ENCODE measurements at places on chromosomes 1 and 21. TPM values are rescaled to one million over a fixed set of nuclear protein-coding genes. Genes with fewer than 3 reads are reported as not detected.

GRCh38 chr1:119372503-119373086 is 4.0 kb downstream of the HAO2 start:
- peak; percentile 26 for DNase-seq

- DNase-seq: peak; percentile 37
Observed at GRCh38 chr1:151166505-151166956, 587 bp downstream of the SCNM1 start.

Gene OR2L13
- not detected for total RNA-seq

GRCh38 chr1:53563611-53564010 is 104.4 kb downstream of the DMRTB1 start:
- DNase-seq: no peak

GRCh38 chr1:211933946-211934714 is 101.2 kb downstream of the INTS7 start:
- DNase-seq: no peak

- no peak for DNase-seq
Observed at GRCh38 chr1:94022471-94023189, 98.3 kb downstream of the ABCA4 start.

- DNase-seq: no peak
Observed at GRCh38 chr1:39668111-39668510, 3.8 kb downstream of the NT5C1A start.

GRCh38 chr1:217136895-217137205 is 413.6 kb upstream of the ESRRG start:
- DNase-seq: no peak

- DNase-seq: no peak
Observed at GRCh38 chr1:203626910-203627246, 246 bp downstream of the ATP2B4 start.

GRCh38 chr21:39040494-39041110 is 142.6 kb downstream of the PSMG1 start:
- no peak for DNase-seq

Gene CASQ1
- total RNA-seq: not detected

Gene MCL1
- 185 TPM for total RNA-seq

Gene KMO
- total RNA-seq: not detected

Gene ST6GALNAC3
- 0.73 TPM for total RNA-seq

DNA sequence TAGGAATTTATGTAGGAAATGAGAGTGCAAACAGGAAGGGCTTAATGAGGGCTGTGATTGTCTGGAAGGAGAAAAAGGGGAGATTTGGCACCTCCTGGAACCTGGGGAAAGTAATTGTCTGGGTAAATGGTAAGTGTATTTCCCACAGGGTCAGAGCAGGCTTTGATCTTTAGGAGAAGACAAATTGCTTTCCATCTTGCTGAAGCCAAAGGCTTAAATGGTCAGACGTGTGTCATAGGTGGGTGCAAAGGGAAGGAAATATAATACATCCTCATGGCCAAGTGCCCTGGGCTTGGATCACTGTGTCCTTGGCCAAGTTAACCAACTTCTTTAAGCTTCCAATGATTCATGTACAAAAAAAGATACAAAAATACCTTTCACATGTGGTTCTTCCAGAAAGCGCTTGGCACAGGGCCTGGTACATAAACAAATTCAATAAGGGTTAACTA is 1.3 kb upstream of the DUSP23 start:
- no peak for DNase-seq

Gene LCE2B
- total RNA-seq: not detected

DNA sequence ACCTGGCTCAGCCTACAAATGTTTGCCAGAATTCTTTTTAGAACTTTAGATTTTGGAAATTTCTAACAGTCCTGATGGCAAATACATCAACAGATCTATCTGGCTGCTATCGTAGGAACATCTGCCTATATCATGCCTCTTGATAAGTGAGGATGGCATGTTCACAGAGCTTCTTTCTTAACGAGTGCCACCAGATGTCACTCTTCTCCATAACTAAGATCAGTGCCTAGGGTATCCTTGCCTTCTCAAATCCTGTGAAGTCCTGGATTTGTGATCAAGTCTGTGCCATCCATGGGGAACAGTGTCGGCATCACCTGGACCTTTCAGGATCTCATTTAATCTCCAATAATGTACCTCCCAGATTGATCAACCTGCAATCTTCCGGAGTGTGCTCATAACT is 36.5 kb upstream of the CD5L start:
- no peak for DNase-seq

DNA sequence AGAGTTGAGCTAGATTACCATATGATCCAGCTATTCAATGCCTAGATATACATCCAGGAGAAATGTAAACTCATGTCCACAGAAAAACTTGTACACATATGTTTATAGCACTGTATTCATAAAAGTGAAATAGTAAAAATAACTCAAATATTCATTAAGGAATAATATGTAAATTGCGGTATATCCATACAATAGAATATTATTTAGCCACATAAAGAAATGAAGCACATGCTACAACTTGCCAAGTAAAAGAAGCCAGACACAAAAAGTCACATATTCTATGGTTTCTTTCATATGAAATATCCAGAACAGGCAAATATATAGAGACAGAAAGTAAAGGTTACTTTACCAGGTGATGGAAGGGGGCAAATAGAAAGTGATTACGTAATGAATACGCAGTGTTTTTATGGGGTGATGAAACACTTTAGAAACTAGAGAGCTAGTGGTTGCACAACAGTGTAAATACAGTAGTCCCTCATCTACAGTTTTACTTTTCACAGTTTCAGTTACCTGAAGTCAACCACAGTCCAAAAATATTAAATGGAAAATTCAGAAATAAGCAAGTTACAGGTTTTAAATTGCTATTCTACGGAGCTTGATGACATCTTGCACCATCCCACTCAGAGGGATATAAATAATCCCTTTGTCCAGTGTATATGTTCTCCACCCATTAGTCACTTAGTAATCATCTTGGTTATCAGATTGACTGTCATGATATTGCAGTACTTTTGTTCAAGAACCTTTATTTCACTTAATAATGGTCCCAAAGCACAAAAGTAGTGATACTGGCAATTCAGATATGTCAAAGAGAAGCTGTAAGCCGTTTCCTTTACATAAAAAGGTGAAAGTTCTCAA is 62.3 kb downstream of the ZNF644 start:
- DNase-seq: no peak

- peak; percentile 52 for DNase-seq
Observed at GRCh38 chr1:37177230-37177864, 143.0 kb upstream of the GRIK3 start.

GRCh38 chr1:50697440-50698421 is 262.3 kb downstream of the FAF1 start:
- no peak for DNase-seq

DNA sequence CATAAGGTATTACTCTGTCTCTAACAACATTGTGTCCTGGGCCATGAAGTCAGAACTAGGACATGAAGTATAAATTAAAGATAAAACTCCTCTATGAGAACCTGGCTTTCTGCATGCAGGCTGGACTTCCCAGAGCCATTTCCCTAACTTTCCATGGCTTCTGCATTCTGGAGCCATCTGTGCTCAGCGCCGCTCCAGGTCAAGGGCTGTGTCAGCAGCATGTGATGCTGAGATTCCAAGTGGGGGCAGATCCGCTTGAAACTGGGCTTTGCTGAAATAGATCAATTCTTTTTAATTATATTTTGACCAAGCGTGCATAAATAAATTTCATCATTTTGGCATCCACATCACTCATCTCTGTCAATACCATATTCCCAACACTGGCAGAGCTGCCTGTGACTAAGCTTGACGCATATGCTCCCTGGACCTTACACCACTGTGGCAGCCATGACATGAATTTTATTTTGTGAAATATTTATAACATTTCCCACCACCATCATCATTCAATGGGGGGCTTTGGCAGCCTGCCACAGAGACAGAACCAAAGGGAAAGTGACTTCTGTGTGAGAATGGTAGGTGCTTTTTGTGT is 110.4 kb upstream of the KCNK1 start:
- DNase-seq: no peak

GRCh38 chr1:53878492-53879105 is 11.0 kb downstream of the YIPF1 start:
- DNase-seq: no peak

- DNase-seq: no peak
Observed at GRCh38 chr1:200918006-200918405, 23.3 kb downstream of the INAVA start.

Gene BSND
- not detected for total RNA-seq

Gene RGS1
- 12.0 TPM for total RNA-seq

Gene MANEAL
- 1.0 TPM for total RNA-seq

Gene HSPB7
- total RNA-seq: not detected

DNA sequence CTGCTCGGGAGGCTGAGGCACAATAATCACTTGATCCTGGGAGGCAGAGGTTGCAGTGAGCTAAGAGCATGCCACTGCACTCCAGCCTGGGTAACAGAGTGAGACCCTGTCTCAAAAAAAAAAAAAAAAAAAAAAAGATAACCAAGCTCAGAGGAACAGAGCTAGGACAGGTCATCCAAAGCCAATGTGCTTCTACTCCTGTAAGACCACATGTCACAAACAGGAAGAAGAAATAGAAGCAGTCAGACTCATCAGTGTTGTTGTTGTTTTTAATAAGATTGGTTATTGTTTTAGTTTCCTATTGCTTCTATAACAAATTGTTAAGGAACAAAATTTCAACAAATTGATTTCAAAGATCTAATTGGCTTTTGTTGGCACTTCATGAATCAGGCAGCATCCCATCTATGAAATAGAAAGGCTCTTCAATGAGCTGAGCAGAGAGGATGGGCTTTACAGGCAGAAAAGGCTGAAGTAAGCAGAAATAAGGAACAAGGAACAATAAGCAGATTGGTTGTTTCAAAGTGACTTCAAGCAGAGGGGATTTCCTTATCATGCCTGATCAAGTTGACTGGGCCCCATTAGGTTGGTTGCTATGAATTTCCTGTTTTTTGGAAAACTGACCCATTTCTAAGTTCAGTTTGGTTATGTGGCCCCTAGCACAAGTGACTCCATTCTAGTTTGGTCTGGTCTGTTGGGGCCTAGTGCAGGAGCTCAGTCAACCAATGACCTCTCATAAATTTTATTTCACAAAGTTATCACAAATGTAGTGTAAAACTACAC is 6.0 kb upstream of the AKNAD1 start:
- DNase-seq: no peak

DNA sequence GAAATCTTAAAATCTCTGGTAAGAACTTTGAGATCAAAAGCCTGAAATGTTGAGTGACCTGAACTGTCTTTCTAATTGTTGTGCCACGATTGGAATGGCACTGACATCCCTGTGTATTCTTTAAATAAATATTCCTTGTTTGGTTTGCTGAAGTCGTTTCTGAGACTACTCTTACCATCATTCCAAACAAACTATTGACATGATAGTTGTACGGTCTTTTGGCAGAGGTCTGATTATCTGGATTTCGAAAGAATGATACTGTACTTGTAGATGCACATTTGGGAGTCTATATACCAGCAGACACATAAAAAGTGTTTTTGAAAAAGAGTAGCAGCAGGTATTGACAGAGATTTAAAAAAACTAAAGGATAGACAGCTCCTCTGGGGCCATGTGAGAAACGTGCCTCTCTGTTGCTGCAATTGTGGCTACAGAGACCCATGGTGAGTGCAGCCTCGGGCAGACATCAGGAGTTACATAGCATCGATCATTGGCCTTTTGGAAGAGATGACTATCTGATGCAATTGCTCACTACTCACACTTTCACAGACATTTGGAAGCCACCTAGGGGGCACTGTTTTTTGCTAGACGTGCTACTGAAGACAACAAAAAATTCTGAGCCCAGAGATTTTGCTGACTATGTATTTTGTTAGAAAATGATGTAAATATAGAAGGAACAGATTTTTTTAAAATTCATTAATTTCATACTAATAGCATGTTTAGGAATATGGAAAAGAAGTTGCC is 464.5 kb downstream of the KCNT2 start:
- DNase-seq: no peak

DNA sequence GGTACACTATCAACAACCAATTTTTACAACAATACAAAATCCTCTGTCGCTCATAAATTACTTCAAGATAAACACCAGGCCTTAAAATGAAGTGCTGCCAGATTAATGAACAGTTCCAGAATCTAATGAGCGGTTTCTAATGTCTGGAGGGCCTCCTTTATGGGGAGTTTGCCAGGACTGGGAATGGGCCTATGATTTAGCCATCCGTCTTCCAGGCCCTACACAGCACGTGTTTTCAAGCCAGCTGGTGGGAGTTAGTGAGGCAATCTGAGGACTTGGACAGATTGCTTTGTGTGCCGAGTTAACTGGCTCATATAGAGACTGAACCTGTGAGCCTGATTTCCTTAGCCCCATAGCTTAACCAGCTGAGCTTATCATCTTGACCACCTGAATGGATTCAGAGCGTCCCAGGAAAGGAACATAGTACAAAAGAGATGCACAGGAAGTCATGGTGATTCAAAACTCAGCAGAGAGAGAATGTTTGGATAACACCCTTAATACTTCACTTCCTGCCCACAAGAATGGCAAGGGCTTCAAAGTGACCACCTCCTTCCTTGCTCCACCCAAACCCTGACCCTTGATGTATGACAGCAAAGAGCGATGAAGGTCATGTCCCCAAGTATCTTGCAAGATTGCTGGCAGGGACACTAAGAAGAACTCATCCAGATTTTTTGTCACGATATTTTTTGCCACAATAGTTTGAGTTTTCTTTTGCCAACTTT is 143.5 kb downstream of the SLC30A10 start:
- no peak for DNase-seq

DNA sequence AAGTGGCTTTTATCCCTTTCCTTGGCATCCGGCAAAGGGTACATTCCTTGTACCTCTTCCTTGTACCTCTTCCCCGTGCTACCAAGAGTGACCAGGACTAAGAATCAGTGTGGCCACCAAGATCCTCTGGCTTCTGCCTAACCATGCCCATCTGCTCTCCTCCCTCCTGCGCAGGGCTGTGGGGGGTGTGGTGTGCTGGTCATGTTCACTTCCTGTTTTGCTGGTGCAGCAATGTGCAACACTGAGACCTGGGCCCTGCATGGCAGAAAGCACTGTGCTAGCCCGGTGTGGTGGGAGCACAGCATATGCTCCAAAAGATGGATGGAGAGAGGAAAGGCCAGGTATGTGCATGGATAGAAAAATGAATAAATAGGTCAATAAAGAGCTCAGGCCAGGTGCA is 33.3 kb upstream of the TENT5C start:
- peak; percentile 39 for DNase-seq

DNA sequence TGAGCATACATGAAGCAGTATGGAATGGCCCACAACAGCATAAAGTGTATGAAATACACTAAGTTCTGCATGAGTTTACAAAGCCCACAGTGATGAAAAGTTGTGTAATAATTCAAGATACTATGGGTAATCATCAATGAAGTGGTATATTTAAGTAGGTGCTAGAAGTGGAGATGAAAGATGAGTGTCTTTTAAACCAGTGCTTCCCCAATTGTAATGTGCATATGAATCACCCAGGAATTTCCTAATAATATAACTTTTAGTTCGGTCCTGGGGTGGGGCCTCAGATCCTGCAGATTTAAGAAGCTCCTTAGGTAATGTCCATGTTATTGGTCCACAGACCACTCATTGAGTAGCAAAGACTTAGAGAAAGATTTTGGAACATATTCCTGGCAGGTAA is 184.9 kb downstream of the DUSP10 start:
- no peak for DNase-seq

All from activated CD4-positive, alpha-beta T cell treated with anti-CD3 and anti-CD28 coated beads for 36 hours (primary cell).